ENCODE measurements at places on chromosomes 11 and 22. TPM values are rescaled to one million over a fixed set of nuclear protein-coding genes. Genes with fewer than 3 reads are reported as not detected.
A peak's percentile ranks its signal among the peaks of the same experiment; 100 is the strongest.

KRTAP5-9 gene
- total RNA-seq = not detected

KRTAP5-2 gene
- total RNA-seq = not detected

ADM gene
- total RNA-seq = 24.5 TPM

OR52B2 gene
- total RNA-seq = not detected

ART5 gene
- total RNA-seq = 1.2 TPM

ALKBH3 gene
- total RNA-seq = 27.7 TPM

MS4A12 gene
- total RNA-seq = not detected

LRRC4C gene
- 2.2 TPM for total RNA-seq

MUC6 gene
- not detected for total RNA-seq

DNA sequence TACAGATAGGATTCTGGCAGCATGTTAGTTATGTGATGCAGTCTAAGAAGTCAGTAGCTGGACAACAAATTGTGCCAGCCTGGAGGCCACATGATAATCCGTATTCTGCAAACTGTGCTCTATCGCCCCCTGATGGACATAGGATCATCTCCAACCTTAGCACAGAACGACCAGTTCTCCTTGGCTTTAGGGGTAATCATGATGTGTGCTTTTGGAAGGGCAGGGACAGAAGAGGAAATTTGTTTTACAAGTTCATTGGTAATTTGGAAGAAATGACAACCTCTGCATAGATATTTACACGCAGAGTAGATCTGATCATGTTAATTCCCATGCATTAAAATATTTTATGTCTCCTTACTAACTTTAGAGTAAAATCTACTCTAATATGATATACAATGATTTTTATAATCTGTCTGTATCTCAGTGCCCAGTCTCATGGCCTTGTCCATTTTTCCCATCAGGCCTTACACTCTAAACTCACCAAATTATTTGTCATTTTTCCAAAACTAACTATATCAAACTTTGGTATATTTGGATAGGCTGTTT lies 12.1 kb downstream of the OR10D3 start:
- DNase-seq = no peak

DNA sequence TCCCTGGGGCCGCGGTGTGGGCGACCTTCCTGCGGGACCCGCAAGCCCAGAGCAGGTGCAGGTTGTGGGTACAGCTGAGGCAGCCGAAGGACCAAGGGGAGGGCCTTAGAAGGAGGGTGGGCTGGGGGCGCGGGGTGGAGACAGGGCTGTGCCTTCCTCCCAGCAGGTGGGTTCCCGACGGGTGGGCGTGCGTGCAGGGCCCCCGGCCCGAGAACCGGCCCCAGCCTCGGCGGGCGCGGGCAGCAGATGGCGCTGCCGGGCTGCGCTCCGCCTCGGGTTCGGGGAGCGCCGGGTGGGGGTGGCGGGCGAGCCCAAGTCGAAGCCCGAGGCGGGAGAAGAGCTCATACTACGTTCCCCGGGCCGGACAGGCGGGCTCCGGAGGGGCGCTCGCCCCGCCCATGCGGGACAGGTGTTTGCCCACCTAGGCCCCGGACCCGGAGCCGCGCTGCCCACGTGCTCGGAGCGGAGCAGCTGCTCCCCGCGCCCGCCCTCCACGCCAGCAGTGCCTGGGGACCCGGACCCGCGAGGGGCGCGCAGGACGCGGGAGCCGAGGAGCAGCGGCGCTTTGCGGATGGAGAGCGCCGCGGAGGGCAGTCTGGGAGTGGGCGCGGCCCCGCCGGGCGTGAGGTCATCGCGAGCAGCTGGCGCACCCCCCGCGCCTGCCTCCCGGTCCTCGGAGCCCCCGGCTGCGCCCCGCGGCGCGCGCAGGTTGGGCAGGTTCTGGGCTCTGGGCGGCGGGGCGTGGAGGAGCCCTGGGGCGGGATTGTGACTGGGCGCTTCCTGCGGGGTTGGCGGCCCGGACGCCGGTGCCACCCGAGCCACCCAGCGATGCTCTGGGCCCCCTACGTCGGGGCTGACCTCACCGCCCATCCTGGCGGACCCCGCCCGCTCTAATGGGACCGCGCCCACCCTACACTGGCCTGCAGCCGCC lies 25.3 kb downstream of the DUSP8 start:
- DNase-seq = peak; percentile 83

DNA sequence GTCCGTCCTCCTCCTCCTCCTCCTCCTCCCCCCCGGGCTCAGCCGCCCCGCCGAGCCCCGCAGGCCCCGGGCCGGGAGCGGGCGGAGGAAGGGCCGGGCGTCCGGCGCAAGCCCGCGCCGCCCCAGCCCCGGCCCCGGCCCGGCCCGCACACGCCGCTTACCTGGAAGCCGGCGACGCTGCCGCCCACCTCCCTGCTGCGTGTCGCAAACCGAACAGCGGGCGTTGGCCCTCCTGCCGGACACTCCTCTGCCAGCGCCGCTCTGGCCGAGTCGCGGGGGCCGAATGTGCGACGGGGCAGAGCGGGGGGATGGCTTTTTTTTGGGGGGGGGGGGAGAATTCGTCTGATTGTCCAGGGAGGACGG lies 1.1 kb downstream of the IGF2 start:
- no peak for DNase-seq

GRCh38 chr11:65491614-65492386 lies 7.0 kb upstream of the MALAT1 start:
- DNase-seq = peak; percentile 86

- peak; percentile 33 for DNase-seq
Measured at GRCh38 chr22:47628477-47629272, 866.2 kb downstream of the TBC1D22A start.

DNA sequence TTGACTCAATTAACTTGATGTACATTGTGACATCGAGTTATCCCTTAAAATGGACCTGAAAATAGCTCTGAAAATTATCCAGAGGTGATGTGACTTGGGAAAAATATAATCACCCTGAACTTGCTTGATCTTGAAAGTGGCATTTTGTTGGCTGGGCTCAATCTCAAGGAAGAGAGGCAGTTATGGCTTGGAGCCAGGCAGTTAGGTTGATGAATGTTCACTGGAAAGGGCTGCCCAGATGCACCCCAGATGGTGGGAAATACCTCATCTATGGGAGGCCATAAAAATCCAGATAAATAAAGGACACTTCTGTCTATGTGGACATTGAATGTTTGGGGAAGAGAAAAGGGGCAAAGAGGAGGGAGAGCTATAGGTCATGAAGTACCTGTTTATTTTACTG lies 55.7 kb upstream of the OR5AN1 start:
- DNase-seq = no peak

- no peak for DNase-seq
Measured at GRCh38 chr11:124415356-124415923, 9.2 kb downstream of the OR8B4 start.

GRCh38 chr11:72764503-72764902 lies 12.3 kb upstream of the ARAP1 start:
- peak; percentile 83 for DNase-seq

DNA sequence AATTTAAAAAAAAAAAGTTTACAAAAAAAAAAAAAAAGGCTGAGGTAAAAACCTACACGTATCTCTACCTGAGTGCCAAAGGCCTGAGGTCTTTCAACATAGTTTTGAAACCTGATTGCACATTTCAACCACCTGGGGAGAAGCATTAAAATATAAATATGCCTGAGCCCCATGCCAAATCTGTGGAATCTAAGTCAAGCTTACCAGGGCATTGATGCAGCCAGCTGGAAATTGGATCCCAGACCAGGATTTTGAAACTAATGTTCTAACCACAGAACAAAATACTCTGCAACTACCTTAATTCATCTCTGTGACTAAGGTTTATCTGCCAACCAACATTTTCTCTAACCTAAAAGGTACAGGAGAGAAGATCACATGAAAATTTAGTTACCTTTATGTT lies 38.8 kb upstream of the CHRNA10 start:
- no peak for DNase-seq

DNA sequence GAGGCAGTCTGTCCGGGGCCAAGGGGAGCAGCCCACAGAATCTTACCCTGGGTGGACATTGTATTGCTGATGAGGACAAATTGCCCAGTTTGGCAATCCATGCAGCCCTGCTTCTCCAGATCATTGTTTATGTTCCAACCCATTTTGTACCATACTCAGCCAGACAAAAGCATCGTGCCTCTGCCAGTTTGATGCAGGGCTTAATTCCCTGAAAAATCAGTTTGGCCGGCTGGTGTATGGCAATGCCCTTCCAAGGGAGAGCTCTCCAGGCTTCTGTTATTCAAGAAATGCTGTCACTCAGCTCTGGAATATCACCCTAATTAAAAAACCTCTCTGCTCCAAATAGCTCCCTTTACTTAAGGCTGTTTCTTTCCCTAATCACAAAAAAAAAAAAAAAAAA lies 697.7 kb downstream of the TBC1D22A start:
- no peak for DNase-seq

- DNase-seq = no peak
Measured at GRCh38 chr22:30568137-30568805, 6.2 kb downstream of the GAL3ST1 start.

DNA sequence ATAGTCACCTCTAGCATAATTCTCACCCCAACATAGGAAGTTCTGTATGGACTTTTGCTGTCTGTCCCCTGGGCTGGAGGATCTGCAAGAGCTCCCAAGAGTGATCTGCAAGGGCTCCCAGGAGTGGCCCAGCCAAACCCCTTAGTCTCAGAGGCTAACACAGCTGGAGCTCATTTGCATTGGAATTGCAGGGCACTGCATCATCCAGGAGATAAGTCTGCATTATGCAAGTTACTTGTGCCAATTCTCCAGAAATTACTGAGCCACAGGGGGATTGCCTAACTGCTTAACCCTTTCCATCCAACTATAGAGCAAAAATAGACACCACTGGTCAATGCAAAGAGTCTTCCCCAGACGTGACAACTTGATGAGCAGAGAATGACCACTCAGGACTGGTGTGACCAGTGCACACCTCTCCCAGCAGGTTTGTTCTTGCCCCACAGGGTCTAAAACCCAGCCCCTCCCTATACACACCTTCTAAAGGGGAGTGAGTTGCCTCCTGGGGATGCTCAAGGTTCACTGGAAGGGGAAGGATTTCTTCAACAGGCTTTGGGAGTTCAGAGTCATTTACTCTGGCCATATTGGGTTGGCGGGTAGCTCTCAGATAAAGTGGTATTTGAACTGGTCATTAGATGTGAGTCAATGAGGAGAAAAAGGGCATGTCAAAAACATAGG lies 38.4 kb downstream of the POU2AF3 start:
- no peak for DNase-seq

GRCh38 chr11:72543849-72544542 lies 109.7 kb upstream of the CLPB start:
- no peak for DNase-seq

DNA sequence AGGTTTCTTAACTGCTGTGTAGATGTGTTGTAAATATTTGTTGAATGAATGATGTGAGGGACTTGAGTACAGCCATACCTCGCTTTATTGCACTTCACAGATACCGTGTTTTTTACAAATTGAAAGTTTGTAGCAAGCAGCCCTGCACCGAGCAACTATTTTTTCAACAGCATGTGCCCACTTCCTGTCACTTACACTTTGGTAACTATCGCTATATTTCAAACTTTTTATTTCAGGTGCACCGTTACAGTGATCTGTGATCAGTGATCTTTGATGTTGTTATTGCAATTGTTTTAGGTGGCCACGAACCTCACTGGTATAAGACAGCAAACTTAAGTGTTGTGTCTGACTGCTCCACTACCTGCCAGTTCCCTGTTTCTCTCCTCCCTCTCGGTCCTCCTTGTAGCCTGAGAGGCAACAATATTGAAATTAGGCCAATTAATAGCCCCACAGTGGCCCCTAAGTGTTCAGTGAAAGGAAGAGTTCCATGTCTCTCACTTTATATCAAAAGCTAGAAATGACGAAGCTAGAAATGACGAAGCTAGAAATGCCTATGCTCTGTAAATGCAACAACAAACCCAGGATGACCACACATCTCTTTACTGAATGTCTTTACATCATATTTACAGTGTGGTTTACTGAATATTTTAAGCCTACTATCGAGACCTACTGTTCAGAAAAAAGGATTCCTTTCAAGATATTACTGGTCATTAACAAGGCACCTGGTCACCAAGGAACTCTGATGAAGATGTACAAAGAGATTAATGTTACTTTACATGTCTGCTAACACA lies 1.0 kb downstream of the SFI1 start:
- no peak for DNase-seq

DNA sequence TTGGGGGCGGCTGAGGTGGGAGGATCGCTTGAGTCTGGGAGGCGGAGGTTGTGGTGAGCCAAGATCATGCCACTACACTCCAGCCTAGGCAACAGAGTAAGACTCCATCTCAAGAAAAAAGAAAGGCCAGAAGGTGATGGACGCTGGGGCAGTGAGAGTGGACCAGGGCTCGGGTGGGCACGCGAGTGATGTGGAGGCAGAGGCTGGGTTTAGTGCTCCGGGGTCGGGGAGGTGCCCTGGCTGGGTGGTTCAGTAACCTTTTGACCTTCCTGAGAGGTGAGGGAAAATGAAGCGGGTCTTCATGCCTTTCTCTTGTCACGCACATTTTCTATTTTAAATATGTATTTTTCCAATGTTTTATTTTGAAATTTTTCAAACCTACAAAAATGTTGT lies 45.1 kb downstream of the ST14 start:
- DNase-seq = peak; percentile 37

- no peak for DNase-seq
Measured at GRCh38 chr11:44011797-44012196, 36.0 kb upstream of the ACCSL start.

GRCh38 chr11:22922672-22923071 lies 62.4 kb upstream of the CCDC179 start:
- no peak for DNase-seq

GRCh38 chr11:69157156-69157821 lies 1.6 kb downstream of the SMIM38 start:
- DNase-seq = peak; percentile 70

DNA sequence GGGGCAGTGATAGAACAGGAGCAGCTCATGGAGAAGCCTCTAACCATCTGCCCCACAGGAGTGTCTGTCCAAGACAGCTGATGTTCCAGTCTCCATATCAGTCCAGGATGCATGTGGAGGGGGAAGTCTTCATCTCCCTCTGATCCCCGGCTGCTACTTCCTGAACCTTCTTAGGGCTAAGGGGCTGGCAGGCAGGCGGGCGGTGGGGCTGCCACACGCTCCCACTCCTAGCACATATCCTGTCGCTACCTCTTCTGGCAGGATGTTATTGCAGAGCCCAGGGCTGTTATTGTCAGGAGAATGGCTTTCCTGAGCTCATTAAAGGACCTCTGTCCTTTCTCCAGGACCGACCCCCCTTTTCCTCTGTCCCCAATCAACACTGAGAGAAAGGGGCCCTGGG lies 25.4 kb downstream of the LRRC55 start:
- DNase-seq = no peak

DNA sequence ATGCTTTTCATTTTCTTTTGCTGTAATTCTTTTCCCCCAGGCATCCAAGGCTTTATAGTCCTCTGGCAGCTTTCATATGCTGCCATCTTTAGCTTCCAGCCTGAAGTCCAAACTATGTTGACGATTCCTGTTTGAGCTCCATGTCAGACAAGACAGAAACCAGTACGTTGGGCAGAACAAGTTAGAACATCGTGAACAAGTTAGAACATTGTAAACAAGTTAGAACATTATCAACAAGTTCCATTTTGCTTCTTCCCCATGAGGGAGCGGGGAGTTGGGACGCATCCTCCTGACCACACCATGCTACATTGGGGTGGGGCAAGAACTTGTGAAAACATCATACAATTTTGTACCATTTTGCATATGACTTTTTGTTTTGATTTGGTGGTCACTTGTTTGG lies 23.9 kb downstream of the GLB1L2 start:
- peak; percentile 21 for DNase-seq

- DNase-seq = no peak
Measured at GRCh38 chr11:37858398-37858797, 1260.4 kb upstream of the RAG2 start.

- no peak for DNase-seq
Measured at GRCh38 chr22:41343717-41344116, 38.0 kb upstream of the TEF start.

- DNase-seq = no peak
Measured at GRCh38 chr11:20536365-20536764, 63.0 kb upstream of the SLC6A5 start.
